ENCODE measurements at places on chromosomes 2 and 18. TPM values are rescaled to one million over a fixed set of nuclear protein-coding genes. Genes with fewer than 3 reads are reported as not detected.

Gene PDE11A
- total RNA-seq, result 0.58 TPM

Gene BUB1
- total RNA-seq, result 46.1 TPM

Gene STK39
- total RNA-seq, result 16.3 TPM

Gene GPATCH11
- 9.2 TPM for total RNA-seq

Gene CELF4
- total RNA-seq, result not detected

Gene CHST10
- total RNA-seq, result 16.0 TPM

Gene SRD5A2
- total RNA-seq, result not detected

Gene CAPN13
- total RNA-seq, result 0.15 TPM

Gene GORASP2
- 91.6 TPM for total RNA-seq

Gene CNGA3
- not detected for total RNA-seq

Gene EIF4E2
- 249 TPM for total RNA-seq

Gene ACADL
- total RNA-seq, result 0.07 TPM

Gene TNFRSF11A
- total RNA-seq, result 6.5 TPM

Gene APCDD1
- total RNA-seq, result not detected

Gene LTBP1
- total RNA-seq, result 15.2 TPM

Gene CHMP1B
- total RNA-seq, result 48.5 TPM

Gene UGT1A8
- total RNA-seq, result not detected

Gene ACOXL
- total RNA-seq, result not detected

Gene NABP1
- 11.9 TPM for total RNA-seq

Gene IL1R1
- total RNA-seq, result 24.5 TPM

Gene REG3A
- not detected for total RNA-seq

Gene DSG1
- total RNA-seq, result not detected

Gene CYP27C1
- total RNA-seq, result 3.3 TPM

Gene SH3BP4
- total RNA-seq, result 28.9 TPM

Gene CXCR1
- not detected for total RNA-seq

Gene CERKL
- total RNA-seq, result 0.19 TPM

Gene NCKAP1
- 110 TPM for total RNA-seq

Gene TUBA4A
- total RNA-seq, result 378 TPM

Gene LONRF2
- total RNA-seq, result 3.0 TPM

Gene CYP26B1
- total RNA-seq, result 16.8 TPM

Gene TDRD15
- not detected for total RNA-seq

Gene SPATA3
- total RNA-seq, result not detected

Gene DLX1
- total RNA-seq, result 3.5 TPM

Gene ZBTB7C
- 0.09 TPM for total RNA-seq

Gene STPG4
- 0.12 TPM for total RNA-seq

Gene CHST9
- not detected for total RNA-seq
